ENCODE measurements at places on chromosomes 11 and 22.

DNA sequence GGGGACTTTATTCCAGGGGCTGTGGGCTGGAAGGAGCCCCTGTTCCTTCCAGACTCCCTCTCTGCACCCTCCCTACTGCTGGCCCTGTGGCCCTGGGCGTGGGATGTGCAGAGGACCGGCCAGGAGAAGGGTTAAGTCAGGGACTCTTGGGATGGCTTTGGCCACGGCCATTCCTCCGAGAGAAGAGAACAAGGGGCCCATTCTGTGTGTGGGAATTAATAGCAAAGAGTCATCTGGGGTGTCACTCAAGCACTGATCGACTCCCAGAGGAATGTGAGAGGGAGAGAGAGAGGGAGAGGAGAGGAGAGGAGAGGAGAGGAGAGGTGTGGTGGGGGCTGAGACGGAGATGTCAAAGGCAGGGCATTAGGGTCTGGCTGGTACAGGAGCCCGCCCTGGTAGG lies 14.2 kb upstream of the SOX10 start:
- ATAC-seq, result no peak

DNA sequence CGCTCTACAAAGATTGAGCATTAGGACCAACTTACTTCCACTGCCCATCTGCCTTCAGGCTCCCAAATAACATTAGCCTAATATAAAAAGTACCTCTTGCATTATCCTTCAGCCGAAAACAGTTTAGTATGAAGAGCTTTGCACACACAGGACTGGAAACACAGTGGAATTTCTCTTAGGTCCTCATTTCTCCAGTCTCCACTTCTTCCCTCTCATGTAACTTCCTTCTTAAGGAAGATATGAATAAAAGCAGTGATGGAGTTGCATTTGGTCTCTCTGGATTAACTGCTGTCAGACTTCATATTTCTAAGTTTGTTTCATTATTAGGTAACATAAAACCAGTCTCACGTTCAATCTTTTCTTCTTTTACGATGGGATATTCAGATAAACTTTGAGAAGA lies 5.6 kb upstream of the MPEG1 start:
- no peak for ATAC-seq

- no peak for ATAC-seq
These were observed 159.7 kb downstream of the DBX1 start for GRCh38 chr11:20000351-20001134.

DNA sequence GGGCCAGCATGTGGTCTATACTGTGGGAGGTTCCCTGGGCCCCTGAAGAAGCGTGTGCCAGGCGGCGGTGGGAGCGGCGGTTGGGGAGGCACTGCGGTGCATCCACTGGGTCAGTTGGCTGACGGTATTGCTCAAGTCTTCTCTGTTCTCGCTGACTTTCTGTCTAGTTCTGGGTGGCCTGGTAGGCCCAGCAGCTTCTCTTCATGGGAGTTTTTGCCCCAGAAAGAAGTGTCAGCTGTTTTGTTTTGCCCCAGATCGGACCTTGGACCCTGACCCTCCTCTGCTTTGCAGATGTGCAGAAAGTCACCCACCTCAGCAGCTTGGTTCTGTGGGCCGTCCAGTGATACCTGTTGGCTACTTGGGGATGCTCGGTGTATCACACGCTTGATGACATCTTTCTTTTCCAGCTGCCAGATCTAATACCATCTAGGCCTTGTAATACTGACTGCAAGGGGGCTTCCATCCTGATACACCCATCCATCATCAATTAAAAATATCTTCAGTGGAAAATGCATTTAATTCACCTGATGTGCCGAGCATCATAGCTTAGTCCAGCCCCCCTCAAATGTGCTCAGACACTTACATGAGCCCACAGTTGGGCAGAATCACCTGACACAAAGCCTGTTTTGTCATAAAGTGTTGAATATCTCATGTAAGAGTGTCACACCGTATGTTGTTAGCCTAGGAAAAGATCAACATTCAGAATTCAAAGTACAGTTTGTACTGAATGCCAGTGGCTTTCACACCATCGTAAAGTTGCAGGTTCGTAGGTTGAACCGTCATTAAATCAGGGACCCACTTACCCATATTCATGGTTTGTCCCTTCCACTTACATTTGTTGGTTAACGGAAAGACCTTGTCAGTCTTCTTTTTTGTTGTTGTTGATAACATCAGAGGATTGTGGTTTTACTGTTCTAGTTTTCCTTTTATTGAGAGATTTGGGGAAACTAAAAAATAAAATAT lies 13.9 kb downstream of the ZBED4 start:
- ATAC-seq, result no peak

DNA sequence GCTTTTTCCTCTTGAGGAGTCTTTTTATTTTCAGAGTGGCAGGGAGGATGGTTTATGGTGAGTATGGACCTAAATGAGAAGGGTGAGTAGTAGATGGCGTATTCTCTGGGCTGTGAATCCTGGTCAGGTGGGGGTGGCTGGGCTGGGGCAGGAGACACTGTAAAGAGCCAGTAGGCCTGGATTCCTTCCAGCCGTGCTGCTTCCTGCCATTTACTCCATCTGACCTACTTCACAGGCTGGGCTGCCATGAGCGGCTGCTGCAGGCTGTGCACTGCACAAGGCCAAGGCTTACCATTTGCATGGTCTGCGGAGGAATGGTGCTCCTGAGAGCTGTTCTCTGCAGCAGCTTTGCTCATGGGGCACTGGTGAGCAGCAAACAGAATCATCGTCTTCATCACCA lies 297.6 kb downstream of the KIRREL3 start:
- peak; percentile 76 for ATAC-seq

- ATAC-seq, result no peak
These were observed 115.7 kb downstream of the WNT7B start for GRCh38 chr22:45861259-45861658.
